ENCODE measurements at places on chromosomes 12 and 14.
A peak's percentile ranks its signal among the peaks of the same experiment; 100 is the strongest.

DNA sequence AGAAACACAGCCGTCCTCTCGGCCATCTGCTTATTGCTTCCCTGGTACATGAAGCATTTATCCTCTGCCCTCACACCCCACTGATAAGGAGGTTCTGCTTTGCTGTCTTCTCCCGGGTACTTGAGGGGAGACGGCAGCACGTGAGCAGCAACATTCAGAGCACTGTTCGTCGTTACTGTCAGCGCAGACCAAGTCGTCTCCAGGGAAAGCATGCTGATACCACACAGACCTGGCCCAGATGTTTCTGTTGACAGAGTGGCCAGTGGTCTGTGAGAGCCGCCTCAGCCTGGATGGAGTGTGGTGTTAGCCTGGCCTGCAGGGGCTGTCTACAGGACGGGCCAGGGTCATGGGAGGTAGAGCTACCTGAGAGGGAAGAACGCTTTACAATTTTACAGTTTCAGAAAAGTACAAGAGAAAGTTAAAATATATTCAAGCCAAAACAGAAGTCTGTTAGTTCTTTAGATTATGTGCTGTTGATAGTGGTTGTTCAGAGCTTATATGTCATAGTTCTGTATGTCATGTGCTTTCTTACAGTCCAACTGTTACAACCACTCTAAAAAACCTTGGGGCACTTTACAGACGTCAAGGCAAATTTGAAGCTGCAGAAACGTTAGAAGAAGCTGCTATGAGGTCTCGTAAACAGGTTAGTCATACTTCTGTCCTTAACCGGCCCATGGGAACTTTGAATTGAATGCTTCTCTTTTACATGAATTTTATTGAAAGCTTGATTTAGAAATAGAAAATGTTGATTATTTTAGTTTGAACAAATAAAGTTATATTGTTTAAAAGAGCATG, 38.2 kb downstream of the XRCC3 start:
- no peak for DNase-seq

- DNase-seq: no peak
These were observed 214.5 kb upstream of the ATP2B1 start for GRCh38 chr12:89923091-89923490.

DNA sequence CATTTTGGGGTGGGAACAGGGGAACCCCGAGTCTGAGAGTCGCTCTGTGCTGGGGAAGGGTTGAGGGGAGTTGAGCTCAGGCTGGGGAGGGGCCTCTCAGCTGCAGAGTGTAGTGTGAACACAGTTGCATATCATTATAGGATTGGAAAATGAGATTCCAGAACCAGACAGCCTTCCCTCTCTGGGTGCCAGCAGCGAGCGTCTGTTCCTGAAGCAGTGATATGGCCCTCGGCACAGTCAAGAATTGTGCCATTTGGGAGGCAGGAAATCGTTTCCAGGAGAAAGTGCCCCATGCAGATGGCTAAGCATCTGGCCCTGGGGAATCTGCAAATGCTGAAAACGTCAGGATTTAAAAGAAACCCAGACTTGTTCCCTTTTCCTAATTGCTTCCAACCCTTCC, 70.4 kb upstream of the SFSWAP start:
- peak; percentile 34 for DNase-seq

DNA sequence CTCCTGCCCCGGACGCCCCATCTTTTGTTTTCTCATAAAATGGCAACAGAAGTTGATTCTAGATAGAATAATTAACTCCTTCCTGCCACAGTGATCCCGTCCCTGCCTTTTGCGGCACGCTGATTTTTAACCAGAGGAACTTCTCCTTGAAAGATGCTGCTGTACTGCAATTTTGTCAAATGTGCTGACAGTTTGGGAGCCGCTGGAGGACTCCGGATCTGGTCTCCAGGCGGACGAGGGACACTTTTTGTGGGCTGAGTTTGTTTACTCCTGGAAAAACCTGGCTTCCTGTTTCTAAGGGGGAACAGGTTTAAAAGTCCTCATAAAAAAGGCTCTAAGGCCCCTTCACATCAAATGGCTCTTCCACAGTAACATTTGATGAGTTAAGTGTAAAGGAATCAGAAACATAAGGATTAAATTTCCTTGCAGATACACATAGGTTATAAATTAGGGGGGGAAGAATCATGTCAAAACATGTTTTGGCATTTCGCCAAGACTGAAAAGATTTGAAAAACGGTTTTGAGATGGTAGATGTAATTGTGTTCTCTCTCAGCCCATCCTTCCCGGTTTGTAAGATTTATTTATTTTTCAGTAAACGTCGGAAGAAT, 15.5 kb downstream of the FZD10 start:
- no peak for DNase-seq

- no peak for DNase-seq
These were observed 10.9 kb downstream of the MTA1 start for GRCh38 chr14:105430565-105430964.

GRCh38 chr14:65972346-65972870, 513.8 kb upstream of the CCDC196 start:
- no peak for DNase-seq

DNA sequence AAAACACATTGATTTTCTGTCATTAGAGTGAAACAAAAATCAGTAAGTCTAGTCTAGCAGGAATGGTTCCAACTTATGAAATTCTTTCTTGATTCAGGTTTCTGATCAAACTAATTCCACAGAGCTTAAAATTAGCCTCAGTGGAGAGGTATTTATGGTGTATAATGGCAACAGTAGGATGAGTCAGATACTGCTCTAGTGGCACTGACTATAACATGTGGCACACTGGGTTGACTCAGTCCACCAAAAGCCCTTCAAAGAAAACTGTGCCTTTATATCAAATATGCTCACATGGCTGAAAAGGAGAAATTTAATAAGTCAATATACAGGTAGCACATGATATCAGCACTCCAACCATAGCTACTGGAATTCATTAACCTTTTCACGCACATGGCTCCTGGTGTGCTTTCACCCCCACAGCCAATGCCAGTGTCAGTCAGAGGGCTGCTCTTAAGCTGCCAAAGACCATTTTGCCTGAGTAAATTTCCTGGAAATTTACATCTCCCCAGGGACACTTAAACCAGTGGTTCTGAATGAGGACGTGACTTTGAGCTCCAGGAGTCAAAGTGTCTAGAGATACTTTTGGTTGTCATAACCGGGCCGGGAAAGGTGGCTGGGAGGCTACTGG, 21.7 kb upstream of the CATSPERB start:
- peak; percentile 25 for DNase-seq

DNA sequence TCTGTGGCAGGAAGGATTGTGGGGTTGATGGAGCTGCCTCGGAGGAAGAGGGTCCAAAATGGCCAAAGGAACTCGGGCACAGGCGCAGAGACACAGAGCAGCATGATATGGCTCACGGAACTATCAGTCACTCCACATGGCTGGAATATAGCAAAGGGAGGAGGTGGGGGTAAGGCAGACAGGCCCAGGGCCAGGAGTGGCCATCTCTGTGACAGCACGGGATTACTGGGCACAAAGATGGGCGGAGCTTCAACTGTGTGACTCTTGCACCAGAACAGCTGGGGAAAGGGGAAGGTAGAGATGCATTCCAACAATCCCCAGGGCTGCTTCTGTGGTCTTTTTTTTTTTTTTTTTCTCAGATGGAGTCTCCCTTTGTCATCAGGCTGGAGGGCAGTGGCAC, 24.8 kb upstream of the EML1 start:
- peak; percentile 37 for DNase-seq

DNA sequence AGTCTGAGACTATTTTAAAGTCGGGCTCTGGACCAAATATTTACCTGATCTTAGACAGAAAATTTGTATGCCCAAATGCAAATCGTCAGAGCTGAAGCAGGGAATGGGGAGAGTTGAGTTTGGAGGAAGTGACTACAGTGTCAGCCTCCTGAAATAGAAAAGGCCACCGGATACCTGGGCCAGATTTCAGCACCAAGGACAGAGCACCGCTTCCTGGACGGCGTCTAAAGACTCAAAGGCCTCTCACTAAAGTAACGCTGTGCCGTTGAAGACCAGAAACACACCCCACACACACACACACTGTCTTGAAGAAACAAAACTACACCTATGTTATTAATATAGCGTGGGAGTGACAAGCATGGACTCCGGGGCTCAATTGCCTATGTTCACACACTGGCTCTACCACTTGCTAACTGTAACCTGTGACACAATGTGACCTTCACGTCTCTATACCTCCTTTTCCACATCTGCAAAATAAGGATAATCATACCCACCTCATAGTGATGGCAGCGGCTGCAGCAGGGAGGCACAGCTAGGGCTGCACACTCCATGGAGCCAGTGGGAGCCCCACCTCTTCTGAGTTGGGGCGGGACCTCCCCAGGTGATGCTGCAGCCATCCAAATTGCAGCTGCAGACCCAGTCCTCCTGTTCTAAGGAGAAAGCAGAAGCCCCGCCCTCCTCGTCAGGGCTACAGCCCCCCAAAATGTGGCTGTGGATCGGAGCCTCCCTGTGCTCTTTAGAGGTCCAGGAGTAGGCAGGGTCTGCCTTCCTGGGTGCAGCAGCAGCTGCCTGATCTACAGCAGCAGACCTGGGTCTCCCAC, 35.6 kb downstream of the KRT76 start:
- no peak for DNase-seq

DNA sequence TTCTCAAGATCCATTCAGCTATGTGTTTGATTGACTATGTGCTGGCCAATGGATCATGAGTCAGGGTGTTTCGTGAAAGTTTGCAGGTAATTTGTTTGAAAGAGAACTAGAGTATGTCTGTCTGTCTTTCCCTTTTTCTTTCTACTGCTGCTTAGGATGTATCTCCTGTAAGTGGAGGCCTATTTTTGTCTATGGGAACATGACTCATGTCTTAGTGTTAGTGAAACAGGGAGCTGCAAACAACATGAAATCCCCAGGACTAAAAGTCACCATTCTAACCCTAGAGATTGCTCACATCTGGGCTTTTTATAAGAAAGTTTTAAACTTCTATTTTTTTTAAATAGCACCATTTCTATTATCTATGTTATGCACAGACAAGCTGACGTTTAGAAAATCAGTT, 333.0 kb downstream of the CCER1 start:
- DNase-seq: no peak

GRCh38 chr12:113892556-113892955, 73.6 kb downstream of the RBM19 start:
- no peak for DNase-seq

DNA sequence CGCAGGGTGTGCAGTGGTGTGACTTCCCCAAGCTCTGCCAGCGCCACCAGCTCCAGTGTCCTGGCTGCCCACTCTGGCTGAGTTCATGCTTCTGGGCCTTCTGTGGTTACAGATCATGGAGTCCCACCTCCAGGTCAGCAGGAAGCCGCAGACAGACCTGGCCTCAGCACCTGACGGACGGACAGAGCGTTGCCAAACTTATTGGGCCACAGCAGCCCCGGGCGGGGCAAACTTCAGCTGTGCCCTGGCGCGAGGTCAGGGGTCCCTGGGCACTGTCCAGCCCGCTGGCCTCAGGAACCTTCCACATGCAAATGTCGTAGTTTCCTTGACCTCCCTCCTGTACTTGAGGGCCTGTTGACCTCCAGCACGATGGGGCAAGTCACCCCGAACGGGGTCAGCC, 11.2 kb downstream of the GPR132 start:
- DNase-seq: no peak

All from NCI-H524 (cell line).